Right hindlimb (tissue), 1 donor: ENCODE measurements at places on chromosomes 13 and 19.

DNA sequence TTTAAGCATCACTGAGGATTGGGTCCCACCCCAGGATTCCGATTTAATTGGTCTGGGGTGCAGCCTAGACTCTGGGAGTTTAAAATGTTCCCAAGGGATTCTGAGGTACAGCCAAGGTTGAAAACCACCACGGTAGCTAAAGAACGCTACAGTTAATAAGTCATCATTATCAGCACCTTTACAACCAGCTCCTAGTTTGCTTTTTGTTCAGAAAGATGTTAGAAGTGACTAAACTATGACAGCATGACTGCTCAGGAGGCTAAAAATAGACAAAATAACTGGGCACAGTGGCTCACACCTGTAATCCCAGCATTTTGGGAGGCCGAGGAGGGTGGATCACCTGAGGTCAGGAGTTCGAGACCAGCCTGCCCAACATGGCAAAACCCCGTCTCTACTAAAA lies 11.7 kb upstream of the EPSTI1 start:
- no peak for DNase-seq

DNA sequence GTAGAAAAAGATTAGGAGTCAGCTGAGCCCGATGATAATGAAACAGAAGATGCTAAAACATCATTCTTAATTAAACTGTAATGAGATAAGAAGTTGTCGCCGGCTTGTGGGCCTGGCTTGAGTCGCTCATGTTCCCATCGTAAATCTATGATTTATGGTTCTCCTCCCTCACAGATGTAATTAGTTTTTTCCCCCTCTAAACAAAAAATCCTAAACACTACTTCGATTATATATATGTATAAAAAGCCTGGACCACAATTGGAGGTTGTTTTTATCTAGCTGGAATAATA lies 151.3 kb downstream of the PTPRS start:
- no peak for DNase-seq

- DNase-seq: no peak
Observed at GRCh38 chr13:41960211-41960636, 685 bp downstream of the VWA8 start.

- no peak for DNase-seq
Observed at GRCh38 chr19:38402623-38402966, 298 bp upstream of the FAM98C start.

DNA sequence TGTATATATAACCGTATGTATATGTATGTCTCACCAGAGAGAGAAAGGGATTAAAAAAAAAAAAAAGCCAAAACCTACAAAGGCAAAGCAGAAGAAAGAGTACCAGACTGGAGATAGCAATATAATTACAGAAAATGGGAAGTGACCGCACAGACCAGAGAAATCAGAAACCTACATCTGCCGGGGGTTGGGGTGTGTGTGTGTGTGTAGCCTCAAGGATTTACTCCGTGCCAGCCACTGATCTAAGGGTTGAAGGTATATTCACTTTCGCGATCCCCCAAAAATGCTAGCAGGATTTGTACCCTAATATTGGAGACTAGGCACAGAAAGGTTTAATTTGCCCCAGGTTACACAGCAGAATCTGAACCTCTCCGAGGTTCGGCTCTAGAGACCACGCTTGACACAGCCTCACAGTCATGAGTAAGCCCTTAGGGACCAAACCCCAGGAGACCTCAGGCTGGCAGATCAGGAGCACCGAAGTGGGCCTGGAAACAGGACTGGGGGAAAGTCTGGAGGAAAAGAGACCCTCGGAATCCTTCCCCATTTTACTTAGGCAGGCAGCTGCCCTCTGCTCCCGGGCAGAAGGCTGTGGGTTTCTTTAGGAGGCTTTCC lies 14.8 kb downstream of the ARL11 start:
- DNase-seq: no peak

GRCh38 chr13:110713642-110713952 lies at the start of gene ING1:
ING1 (plus strand) TSS chr13:110713700; CDS start chr13:110714150, 450 bp downstream.
- no peak for DNase-seq

DNA sequence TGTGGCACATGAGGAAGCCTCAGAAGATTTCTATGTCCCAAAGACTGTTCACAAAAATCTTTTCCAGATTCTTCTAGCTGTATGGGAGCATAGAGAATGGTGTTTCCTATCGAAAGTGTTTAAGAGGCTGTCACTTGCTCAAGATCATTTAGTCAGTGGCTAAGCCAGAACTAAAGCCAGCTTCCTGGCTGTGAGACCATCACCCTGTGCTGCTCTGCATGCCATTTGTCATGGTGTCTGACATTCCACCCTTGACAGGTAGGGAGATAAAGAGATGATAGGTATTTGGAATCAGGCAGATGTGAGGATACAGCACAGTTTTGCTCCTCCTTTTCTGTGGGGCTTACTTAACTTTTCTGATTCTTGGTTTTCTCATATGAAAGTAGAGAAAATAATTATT lies 177.3 kb downstream of the DNAJC15 start:
- DNase-seq: no peak
